Left kidney (tissue), 8 donors: ENCODE measurements at places on chromosomes 5 and 9.

DNA sequence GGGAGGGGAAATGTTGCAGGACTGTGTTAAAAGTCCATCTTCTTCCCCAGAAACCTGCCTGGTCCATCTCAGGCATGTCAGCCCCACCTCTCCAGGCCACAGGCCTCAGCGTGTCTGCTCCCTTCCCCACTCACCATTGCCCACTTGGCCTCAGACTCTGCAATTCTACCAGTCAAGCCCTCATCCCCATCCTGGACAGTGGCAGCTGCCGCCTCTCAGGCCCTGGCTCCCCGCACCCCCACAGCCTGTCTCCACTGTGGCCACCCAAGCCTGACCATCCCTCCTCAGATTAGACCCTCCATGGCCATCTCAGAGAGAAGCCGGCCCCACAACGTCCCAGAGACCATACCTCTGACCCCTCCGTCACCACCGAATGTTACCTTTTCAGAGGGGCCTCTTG, 89.9 kb downstream of the BARX1 start:
- no peak for DNase-seq

DNA sequence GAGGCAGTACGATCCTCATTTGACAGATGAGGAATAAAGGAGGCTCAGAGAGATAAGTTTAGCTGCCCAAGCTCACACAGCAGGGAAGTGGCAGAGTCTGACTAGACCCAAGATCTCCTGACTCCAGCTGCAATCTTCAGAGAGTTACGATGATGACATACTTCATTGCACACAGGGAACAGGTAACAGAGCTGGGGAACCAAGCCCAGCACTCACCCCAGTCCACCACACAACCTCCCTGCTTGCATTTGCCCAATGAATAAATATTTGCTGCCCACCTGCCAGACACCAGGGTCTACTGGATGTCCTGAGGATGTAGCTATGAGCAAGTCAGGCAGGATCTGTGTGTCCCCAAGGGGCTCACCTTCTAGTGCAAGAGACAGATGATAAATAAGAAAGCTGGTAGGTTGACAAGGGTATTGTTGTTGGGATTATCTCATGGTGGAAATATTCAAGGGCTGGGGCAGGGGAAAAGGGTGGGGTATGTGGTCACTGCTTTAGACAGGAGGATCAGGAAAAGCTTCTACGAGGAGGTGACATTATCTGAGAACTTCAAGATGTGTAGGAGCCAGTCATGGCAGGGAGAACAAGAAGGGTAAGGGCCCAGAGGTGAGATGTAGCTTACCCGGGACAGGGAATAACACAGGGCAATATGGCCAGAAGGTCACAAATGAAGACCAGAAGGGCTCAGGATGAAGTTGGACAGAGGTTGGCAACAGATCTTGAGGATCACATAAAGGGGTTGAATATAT, 28.6 kb upstream of the CPEB4 start:
- no peak for DNase-seq

- no peak for DNase-seq
Measured at GRCh38 chr5:20088361-20088760, 100.4 kb upstream of the CDH18 start.

DNA sequence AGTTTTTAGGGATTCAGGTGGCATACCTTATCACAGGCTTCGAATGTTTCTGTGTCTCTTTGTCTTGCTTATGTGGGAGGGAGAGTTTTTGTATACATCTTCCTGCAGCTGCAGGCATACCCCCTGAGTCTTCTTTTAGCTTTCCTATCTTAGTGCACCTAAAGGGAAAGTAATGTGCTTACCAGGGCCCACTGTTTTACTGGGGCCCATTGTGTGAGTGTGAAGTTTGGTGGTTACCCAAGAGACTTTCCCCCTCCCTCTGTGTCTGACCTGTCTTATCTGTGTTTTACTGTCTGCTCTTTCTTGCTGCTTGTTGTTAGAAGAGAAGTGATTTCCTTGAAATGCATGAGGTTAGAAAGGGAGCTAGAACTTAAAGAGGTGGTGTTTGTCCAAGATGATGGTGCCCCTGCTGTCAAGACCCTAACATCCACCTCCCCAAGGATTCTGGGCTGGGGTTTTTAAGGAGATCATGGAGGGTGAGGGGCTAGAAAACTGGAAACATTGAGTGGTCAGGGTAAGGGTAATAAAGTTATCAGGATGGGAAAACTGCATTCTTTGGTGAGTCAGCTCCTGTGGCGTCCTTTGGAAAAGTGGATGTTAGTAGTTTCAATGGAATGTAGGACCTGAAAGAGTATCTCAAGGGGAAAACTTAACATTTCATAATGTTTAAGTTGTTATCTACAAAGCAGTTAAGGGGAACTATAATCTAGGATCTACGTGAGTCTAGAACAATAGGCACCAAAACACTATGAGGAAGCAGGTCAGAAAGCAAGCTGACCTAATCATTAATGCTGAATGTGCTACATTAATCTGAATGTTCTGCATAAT, 583.5 kb upstream of the TUSC1 start:
- no peak for DNase-seq

DNA sequence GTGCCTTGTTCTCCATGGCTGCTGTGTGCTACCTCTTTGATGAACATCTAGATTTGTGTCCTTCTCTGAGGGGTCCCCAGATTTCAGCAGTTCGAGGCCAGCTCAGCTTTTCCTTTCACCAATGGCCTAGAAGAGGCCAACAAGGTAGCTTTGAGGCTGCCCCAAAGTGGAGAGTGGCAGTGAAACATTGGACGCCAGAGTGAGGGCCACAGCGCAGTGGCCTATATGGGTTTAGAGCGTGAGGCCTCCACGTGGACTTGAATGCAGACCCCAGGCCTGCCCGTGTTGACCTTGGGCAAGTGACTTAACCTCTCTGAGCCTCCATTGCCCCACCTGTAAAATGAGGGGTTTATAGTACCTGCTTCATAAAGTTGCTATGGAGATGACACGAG, 11.8 kb downstream of the MYOZ3 start:
- DNase-seq, result no peak

DNA sequence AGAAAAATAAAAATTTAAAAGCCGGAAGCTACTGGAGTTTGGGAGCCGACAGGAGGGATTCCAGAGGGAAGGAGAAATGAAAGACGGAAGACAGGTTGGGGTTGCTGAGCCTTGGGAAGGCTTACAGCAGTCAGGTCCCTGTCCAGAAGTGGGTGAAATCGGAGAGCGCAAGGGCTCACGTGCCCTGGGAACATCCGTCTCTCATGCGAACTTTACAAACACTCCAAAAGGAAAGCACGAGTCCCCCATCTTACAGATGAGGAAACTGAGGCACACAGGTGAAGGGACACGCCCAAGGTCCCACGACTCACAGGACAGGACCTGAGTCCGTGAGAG, 347 bp upstream of the OLFML2A start:
- no peak for DNase-seq

DNA sequence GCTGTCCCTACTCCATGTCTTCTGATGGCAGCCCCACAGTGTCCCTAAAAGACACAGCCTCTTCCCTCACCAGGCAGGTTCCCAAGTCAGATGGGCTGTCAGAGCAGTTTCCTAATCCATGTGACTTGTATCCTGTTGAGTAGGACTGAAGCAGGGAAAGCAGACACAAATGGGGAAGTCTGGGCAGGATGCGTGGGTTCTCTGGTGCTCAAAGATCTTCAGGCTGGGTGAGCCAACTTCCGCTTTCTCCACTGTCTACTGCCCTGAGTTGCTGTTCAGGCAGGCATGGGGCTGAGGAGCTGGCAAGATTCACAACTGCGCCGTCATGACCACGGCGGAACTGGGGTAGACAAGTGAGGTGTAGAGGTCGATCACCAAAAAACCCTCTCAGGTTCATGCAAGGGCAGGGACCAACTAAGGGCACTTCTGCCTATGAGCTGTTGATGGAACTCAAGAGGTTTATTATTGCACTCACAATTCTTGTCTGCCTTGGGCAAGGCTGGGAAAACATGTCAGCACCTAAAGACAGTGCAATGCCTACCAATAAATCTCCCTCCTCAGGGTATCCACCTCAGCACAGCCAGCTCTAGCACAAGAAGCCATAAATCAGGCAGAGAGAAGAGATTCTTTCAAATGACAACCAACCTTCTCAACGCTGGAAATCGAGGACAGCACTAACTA, 83.4 kb downstream of the RAPGEF1 start:
- no peak for DNase-seq

DNA sequence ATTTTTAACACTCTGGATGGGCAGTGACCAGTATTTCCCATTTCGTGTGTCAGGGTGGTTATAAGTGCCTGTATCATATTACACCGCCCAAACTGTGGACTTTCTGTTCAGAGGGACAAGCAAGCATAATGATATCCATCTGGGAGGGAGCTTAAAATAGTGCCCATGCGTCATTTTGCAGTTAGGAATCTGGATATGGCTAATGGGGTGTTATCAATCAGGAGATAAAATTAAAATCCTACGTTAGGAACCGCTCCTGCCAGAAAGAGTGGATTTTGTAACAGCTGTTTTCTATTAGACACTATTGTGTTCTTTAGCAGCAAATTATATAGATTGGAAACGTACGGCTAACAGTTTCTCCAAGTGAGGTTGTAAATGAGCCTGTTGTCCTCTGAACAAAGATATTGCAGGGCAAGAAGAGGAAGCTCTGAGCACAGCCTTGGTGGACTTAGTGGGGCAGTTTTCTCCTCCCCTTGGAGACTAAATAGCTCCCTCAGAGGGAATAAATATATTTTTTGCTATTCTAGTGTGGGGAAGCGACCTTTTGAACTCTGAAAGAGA, 160.4 kb downstream of the SPATA31D1 start:
- no peak for DNase-seq

DNA sequence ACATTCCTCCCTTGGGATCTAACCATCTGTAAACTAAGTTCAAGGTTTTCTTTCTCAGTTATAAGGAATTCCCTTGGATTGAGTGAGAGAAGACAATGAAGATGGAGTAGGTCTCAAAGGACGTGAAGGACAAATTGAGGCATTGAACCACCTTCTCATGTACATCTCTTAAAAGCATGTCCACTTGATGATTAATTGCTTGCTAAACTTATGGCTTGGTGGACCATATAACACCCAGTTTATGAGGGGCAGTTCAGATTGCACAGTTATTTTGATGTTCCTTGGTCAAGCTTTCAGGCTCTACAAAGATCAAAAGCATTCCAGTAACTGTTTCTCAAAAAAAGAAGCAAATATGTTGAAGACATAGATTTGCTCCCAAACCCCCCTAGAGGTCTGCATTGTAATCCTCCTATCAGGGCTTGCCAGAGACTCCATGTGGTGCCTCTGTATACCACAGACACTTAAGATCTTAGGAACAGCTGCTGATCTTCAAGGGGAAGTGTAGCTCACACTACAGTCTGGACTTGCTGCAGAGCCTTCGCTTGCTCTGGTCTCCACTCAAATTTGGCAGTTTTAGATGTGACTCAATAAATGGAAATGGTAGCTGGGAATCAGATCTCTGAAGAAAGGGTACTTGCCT, 56.9 kb upstream of the ALDH1A1 start:
- no peak for DNase-seq

DNA sequence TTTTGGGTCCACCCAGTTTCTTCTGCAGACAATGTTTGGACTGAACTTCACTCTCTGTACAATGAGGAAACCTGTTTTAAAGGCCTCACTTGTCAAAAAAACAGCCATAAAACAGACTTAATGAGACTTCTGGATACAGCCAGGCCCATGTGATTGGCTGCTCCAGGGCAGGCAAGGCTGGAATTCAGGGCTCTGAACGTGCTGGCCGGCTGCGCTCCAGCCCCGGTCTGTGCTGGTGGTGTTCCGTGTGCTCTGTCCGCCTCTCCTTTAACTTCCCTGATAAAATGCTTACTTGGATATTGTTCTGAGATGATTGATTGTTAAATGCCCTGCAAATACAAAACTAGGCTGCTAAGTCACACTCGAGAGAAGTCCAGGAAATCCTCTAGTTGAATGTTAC, 131.2 kb upstream of the KLF4 start:
- DNase-seq, result no peak

DNA sequence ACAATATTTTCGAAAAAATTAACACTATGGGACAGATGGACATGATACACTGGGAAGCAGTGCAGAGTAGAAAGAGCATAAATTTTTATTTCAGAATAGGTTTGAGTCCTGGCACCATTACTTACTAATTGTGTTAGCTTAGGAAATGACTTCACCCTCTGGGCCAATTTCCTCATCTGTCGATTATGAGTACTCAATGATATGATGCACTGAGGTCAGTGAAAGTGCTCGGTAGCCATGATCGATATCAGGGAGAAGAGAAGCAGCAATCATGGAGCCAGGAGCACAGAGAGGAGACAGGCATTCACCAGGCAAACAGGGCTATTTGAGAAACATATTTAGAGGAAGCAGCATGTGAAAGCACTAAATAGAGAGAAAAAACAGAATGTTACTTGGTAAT, 29.4 kb downstream of the NR6A1 start:
- no peak for DNase-seq

DNA sequence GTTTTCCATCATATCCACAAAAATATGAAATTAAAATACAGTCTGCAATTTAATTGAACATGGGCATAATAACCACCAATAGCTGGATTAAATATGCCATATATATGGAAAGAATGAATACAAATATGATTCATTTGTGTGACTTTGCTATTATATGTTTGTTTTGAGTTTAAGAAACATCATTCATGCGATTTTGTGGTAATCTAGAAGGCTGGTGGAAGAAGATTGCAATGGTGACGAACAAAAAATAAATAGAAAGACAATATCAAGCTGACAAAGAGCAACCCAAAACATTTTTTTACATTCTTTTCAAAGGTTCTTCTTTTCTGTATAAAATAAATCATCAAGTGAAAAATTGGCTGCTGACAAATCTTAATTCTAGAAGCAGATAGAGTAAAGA, 610.0 kb downstream of the MAT2B start:
- no peak for DNase-seq

- DNase-seq, result no peak
Measured at GRCh38 chr9:8899511-8899910, 1099.9 kb upstream of the DMAC1 start.

DNA sequence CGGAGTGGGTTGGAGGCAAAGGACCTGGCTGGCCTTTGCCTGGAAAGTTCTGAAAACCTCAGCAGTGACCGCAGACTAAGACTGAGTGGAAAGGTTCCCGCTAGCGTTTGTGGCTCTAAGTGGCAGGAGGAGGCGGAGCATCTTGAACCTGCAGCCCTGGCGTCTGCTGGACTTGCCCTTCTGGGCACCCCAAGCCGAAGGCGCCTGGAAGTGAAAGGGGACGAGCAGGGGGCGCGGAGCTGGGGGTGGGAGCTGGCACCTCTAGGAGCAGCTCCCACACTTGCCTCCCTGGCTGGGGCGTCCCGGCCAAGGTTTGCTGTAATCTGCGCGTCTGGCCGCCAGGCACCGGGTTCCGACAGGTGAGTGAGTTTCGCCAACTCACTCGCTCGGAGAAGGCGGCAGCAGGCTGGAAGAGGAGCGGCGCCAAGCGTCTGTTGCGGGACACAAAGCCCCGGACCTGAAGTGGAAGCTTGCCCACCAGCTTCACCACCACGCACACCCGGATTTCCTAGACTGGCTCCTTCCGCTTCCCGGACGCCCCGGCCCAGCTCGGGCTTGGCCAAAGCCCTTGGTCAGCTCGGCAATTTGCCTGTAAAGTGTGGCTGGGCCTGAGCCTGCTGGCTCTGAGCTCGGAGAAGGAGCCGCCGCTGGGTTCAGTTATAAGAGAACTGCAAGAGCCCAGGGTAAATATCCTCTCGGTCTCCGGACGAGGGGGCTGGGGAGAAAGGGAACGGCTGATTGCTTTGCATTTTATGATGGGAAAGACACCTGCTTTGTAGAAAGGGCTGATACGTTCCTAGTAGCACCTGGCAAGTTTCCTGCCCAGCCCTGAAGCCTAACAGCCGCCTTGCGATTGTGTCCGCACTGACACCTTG, at the start of gene GNA14:
Gene GNA14, minus strand, starts transcription at position 89 of the 875 bp plus-strand sequence. CDS start 529 bp downstream, outside the sequence.
- no peak for DNase-seq

GRCh38 chr9:109329638-109330258, 8.9 kb upstream of the EPB41L4B start:
- no peak for DNase-seq
